Left ventricle myocardium inferior (tissue), 1 donor: ENCODE measurements at places on chromosomes 6 and 20. TPM values are rescaled to one million over a fixed set of nuclear protein-coding genes. Genes with fewer than 3 reads are reported as not detected.

DNA sequence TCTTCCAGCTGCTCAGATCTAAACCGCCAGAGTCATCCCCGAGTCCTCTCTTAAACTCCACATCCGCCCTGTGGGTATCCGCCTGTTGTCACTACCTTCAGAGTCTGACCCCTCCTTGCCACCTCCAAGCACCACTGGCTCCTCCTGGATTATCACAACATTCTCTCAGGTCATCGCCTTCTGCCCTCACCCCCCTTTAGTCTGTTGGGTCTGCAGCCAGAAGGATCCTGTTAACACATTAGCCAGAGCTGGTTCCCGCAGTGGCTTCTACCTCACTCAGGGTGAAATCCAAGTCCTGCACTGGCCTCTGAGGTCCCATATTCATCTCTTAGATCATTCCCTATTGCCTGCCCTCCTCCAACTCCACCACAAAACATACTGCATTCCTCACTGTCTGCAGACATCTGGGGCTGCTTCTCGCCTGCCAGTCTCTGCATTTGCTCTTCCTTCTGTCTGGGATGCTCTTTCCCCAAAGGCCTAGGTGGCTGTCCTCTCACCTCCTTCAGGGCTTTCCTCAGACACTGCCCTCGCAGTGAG lies 34.1 kb downstream of the TNXB start:
- DNase-seq, result no peak

GRCh38 chr6:166662690-166663089 lies 35.6 kb upstream of the RPS6KA2 start:
- DNase-seq, result no peak

DNA sequence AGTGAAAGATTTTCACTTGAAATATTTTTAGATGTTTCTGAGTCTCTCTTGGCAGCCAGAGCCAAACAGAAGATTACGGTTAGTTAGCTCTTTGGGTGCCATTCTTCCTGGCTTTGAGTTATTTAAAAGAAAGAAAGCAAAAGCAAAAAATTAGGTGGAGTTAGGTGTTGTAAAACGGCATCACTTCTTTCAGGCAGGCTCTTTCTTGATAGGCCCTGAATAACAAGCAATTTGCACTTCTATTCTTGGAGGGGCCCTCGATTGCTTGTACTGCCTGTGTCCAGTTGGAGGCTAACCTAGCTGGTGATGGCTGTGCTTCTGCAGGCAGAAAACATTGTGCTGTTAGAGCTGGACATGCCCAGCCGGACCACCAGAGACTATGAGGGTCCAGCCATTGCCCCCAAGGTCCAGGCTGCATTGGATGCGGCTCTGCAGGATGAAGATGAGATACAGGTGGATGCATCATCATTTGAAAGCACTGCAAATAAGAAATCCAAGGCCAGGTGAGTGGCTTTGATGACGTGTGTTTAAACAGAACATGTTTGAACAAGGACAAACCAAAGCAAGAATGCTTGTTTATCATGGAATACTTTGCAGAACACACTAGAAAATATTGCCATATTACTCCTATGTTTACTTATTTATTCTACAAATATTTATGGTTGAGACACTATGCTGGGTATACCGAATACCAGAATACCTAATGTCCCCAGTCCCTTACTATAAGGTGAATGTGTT lies 28.1 kb upstream of the ASXL1 start:
- no peak for DNase-seq

- DNase-seq, result no peak
These were observed 279.3 kb upstream of the TCF21 start for GRCh38 chr6:133609415-133610226.

GRCh38 chr20:37356387-37356786 lies 10.4 kb downstream of the SRC start:
- peak; percentile 65 for DNase-seq

DNA sequence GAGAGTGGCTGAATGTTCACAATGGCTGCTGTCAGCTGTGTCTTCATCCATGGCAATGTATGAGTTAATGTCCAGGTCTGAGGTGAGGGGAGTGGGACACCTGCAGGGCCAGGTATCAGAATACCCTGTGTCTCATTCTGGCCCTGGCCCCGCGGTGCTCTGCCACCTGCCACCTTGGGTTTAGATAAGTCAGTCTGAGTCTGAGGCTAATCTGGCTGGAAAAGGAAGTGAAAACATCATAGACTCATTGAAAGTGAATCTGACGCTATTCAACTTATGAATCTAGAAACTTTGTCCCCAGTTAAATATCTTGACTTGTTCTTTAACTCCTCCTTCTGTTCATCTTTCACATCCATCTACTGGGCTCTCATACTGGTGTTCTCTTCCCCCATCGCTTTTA lies 267.1 kb upstream of the JAG1 start:
- DNase-seq, result no peak

DNA sequence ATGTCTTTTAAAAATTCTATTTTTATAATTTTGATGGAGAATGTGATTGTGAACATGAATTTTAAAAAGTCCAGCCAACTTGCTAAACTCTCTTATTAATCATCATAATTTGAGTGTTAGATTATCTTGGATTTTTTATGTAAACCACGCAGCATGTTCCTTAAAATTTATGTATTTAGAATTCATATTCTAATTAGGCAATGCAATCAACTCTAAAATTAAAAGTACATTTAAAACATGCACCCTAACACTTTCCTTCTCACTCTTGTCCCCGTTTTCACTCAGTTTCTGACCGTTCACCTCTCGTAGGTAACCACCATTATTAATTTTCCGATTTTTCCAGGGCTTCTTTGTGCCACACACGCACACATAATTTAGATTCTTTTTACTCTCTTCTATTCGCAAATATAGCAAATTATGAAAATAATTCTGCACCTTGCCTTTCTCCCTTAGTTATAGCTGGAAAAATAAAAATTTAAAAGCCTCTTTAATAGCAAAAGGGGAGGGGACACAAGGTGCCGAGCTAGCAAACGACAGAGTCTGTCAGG lies 329 bp upstream of the ZKSCAN3 start:
- no peak for DNase-seq

DNA sequence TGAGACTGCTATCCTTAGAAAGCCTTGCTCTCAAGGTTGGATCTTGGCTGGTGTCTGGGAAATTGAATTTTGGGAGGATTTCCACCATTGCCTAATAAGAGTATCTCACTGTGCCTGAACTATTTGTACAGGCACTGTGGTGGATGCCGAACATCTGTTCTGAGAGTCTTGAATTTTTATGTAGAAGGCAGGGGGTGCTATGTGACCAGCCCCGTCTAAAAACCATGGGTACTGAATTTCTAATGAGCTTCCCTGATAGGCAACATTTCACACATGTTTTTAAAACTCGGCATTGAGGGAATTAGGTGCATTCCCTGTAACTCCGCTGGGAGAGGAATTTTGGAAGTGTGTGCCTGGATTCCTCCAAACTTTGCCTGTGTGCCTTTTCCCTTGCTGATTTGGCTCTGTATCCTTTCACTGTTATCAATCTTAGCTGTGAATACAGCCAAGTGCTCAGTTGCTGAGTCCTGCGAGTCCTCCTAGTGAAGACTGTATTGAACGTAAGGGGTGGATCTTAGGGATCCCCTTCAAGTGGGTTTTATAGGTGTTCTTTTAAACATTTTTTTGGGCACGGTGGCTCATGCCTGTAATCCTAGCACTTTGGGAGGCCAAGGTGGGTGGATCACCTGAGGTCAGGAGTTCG lies 27.6 kb upstream of the SCAF8 start:
- DNase-seq, result no peak

GRCh38 chr20:18999086-18999485 lies 185.5 kb downstream of the SCP2D1 start:
- DNase-seq, result no peak

DNA sequence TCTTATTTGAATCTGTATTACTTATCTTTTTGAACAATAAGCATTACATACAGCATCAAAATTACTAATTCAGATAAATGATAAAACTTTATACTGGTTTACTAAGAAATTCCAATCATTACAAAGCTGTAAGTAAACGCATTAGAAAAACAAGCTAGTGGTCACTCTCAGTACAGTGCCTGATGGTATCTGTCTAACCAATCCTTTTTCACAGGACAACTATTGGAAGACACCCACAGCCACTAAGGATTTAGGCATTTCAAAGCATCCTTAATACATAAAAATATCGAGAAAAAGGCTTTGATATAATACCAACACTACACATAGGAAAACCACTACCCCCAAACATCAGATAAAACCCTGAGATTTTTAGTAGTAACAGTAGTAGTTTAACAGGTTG lies 2.6 kb downstream of the CD164 start:
- no peak for DNase-seq

GRCh38 chr20:15146948-15147347 lies 809.5 kb upstream of the FLRT3 start:
- DNase-seq, result no peak

- peak; percentile 84 for DNase-seq
These were observed 146.3 kb downstream of the MTFR2 start for GRCh38 chr6:136103763-136104311.

- DNase-seq, result peak; percentile 55
These were observed 572 bp downstream of the SLC2A4RG start for GRCh38 chr20:63740070-63740626.

DNA sequence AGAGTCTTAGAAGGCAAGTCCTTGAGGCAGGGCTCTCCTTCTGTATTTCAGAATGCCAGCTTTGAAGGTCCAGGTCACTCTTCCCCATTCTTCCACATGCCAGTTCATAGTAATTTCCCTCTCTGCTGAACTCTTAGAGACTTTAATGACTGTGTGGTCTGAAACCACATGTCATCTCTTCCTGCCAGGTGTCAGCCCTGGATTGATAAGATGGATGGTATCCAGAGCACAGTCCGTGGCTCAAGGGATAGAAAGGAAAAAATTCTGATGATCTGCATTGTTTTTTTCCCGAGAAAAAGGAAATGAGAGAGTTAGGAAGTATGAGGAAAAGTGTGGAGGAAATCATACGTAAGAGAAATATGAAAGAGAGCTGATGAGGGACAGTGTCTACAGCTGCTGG lies 250.9 kb downstream of the TPBG start:
- DNase-seq, result no peak

DNA sequence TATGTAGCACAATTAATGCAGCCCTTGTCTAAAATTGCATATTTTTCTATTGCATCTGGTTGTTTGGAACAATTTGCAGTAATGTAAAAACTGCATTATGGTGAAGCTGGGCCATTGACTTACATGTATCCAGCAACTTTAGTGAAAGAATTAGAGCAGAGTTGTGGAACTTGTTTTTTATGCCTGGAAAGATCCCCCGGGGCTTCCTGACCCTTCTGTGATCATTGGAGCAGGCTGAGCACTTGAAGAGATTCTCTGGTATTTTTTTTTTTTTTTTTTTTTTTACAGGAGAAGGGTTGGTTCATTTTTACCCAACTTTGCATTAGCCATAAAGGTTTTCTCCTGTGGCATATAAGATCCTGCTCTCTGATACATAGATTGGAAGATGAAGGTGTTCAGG lies 45.0 kb downstream of the LIN28B start:
- DNase-seq, result no peak

DNA sequence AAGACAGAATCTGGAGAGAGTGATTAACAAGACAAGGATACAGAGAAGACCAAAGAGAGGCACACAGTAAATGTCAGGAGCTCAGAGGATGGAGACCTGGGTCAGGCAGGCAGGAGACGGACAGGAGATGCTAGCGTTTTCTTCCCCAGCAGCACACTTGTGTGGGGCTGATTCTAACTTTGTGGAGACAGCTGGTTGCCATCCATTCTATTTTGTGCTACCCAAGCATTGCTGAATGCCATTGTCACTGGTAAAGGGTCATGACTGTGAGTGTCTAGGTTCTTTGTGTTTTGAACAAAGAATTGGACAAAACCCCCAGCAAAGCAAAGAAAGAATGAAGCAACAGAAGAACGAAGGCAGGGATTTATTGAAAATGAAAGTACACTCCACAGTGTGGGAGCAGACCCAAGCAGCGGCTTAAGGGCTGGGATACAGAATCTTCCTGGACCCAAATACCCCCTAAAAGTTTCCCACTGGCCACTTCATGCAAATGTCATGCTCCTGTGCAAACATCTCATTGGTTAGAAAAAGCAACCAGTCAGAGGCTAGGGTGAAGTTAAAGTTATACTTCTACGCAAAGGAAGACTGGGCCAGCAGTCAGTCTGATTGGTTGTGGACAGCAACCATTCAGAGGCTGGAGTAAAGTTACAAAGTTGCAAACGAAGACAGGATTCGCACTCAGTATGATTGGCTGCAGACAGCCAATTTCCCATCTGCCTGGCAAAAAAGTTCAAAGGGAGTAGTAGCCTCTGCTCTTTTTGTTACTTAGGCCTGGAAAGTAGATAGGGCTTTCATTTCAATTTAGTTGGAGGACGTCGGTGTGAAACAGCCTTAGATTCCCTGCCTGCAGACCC lies 17.5 kb downstream of the PTK7 start:
- DNase-seq, result no peak

- no peak for DNase-seq
These were observed 220.7 kb upstream of the DEFB112 start for GRCh38 chr6:50270415-50270814.

- no peak for DNase-seq
These were observed 46.3 kb upstream of the F13A1 start for GRCh38 chr6:6366803-6367202.

DNA sequence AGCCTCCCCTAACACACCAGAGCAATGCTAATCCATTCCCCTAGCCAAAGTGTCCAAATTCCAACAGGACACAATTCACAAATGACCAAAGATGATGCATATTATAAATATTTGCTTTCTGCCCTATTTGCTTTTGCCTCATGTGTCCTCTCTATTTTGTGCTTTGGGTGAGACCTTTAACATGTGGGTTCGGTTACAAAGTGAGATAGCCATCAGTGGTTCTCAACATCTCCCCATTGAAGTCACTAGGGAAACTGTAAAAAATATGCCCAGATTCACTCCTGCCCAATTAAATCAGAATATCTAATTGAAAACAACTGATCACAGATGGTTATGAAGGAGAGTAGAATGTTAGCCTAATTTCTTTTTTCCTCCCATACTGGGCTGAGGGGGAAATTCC lies 159.2 kb downstream of the MTFR2 start:
- no peak for DNase-seq

- DNase-seq, result no peak
These were observed 76.0 kb upstream of the ADTRP start for GRCh38 chr6:11854408-11855165.

DNA sequence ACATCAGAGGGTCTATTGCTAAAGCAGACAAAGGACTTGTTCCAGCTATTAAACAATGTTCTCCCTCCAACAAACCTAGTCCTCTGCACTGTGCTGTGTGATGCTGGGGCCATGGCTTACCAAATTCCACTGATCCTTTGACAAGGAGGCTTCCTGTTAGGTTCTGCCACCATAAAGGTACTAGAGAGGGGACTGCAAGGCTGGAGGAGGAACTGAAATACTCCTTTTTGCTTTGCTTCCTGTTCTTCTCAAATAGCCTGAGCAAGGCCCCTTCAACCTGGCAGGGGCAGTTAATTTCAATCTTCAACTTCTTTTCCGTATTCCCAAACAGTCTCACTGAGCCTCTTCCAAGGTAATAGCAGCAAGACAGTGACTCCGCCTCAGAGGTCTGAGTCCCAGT lies 286.4 kb upstream of the IRAK1BP1 start:
- no peak for DNase-seq

GRCh38 chr6:52524918-52525317 lies 51.9 kb downstream of the TRAM2 start:
- no peak for DNase-seq

The ACTL10 gene
- total RNA-seq, result 0.22 TPM

The FAM229B gene
- total RNA-seq, result 69.5 TPM

The STXBP5 gene
- total RNA-seq, result 14.4 TPM

The MAP7 gene
- total RNA-seq, result 3.1 TPM

The GPR63 gene
- total RNA-seq, result 1.0 TPM
